ENCODE measurements at places on chromosomes 1 and 21.

DNA sequence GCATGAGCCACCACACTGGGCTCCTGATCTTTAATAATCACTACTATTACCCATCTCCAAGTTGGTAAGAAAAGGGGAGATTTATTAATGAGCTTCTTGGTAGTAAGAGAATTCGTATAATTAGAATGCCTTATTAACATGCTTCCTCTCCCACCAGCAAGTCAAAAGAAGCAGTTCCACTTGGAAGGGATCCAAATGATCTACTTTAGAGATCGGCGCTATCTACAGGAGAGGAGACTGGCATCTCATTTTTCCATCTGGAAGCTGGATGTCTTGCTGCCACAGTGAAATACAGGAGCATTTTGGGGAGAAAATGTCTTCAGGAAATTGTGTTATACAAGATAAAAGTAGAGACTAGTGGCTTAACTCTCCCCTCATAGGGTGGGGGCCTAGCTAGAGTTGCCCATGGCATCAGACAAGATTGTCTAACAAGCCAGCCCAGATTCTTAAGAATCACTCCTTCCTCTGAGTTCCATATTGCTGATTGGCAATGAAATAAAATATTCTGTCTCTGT lies 33.6 kb upstream of the CAMSAP2 start:
- no peak for DNase-seq

DNA sequence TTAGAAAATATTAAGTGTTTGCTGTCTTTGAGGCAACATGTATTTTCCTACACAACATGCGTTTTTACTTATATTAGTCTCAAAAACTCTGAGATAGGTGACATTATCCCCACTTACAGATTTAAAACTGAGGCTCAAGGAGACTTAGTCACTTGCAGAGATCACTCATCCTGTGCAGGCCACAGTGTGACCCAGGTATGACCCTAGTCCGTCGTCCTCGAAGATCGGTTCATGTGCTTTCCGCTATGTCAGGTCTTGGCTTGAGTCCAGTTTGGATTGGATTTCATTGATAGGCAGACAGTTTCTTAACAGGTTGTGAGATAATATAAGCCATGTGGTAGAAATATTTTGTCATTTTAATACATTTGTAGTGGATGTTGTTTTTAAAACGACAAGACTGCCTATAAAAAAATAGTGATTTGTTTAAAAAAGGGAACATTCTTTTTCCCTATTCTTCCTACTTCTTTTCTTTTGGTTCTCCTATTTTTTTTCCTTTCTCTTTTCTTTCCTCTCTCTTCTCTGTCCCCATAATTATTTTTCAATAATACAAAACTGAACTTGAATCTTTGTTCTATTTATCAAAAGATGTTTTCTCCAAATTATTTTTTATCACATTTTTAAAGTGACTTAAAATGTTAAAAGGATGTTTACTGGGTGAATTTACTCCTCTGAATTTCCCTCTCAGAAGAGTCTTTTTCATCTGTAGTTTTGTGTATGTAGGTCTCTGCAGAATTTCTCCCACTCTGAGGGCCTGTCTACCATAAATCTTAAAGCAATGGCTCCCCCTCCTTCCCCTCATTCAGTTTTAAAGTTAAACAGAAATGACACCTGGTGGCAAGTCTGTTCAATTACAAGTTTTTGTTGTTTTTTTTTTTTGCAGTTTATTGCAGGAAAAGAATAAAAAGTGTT lies 81.8 kb downstream of the PHTF1 start:
- DNase-seq: peak; percentile 19

DNA sequence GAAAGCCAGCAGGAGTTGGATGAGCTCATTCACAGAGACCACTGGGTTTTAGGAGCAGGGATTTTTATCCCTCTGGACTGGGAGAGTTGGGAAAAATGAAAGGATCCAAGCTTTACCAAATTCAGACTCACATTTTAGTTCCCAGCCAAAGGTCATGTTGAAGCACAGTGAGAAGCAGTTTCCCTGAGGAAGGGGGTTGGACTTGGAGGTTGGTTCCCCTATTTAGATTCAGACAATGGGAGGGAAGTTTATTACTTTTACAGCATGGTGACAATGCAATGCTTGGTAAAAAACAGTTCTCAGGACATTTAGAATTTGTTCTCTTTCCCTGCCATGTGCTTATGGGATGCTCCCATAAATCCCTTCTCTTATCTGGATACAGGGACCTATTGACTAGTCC lies 57.3 kb upstream of the ZNF648 start:
- no peak for DNase-seq

DNA sequence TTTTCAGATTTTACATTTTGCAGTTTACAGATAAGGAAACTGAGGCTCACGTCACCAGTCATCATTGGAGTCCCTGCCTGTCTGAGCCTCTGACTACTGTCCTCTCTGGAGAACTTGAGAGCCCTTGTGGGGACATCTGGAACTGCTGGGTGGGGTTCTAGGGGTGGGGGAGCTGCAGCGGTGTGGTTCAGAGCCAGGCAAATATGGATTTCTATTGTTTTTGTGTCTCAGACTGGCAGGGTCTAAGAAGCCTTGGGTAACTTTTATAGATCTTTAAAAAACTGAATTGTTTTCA lies 46.9 kb downstream of the IER5 start:
- no peak for DNase-seq

DNA sequence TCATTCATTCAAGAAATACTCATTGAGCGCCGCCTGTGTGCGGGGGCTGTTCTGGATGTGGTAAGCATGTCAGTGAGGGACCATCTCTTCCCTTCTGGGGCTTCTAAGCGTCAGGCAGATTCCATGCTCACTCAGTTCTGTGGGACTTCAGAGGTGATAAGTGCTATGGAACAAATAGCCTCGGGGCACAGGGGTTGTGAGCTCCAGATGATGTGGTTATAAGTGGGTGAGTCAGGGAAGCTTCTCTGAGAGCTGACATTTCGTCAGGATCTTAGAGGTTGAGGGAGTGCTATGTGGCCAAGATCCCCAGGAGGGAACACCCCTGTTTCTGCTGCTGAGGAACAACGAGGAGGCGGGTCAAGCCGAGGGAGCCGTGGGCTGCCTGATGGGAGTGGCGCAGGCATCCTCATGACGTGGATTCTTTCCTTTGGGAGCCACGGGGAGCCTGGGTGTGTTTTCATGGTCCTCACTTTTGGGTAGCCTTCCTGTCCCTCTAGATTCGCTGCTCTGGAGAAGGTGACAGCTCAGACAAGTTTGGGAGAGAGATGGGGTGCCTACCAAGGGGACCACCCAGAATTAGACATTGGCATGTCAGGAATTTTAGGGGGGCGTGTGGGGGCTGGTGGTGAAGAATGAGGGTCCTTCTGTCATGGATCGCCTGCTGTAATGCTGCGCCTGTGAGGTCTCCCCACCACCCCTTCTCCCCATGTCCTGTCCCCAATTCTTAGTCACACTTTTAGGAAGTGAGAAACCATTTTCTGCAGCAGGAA lies 38.5 kb downstream of the HUNK start:
- DNase-seq: no peak

All from GM12892 (cell line).